ENCODE measurements at places on chromosomes 12 and 14.

DNA sequence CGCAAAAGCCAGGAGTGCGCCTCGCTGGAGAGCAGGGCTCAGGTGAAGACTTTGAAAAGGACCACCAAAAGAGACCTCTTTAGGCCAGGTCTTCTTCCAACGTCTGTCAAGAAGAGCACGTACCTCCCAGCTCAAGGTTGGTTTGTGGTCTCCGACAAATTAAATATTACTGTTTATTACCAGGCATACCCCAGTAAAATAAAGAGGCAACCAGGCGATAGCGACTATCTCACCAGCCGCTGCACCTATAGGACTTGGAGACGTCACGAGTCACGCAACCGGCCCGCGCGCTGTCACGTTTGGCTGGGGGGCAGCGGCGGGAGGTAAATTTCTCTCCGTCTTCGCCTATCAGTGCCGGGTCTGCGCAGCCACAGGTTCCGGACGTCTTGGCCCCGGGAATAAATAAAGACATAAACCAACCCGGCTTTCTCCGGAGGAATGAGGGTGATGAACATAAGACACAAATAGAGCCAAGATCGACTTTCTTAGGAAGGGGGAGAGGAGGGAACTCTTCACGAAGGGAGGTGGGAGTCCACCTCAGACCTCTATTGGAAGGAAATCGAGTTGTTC lies 2.0 kb upstream of the TBX5 start:
- DNase-seq = no peak

DNA sequence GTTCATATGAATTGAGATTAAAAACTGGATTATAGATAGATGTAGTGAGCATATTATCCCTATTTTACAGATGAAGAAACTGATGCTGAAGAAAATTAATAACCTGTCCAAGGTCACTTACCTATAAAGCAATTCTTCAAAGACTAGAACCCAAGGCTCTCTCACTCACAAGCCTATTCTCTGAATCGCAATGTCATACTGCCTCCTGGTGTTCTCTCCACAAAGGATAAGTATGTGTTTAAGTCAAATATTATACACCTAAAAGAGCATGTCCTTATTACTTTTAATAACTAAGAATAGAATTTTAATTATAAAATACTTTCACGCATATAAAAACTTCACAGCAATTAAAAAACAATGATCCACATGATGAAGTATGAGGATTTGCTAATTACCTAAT lies 721.3 kb upstream of the USP15 start:
- no peak for DNase-seq

DNA sequence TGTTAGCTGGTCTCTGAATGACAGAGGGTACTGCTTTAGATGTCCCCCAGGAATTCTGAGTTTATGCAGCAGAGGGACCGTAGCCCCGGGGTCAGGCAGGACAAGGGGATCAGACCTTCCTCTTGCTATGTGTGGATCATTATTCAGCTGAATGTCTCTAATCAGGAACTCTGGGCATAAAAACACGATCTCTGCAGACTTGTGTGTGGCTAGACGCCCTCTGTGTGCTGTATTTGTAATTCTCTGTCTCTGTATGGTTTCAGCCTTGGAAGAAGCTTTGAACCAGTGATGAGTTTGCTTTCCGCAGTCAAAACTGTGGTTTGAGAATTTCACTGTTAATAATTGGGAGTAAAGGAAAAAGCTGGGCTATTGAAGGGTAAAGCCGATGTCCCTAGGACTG lies 125.3 kb downstream of the ETV6 start:
- DNase-seq = no peak

DNA sequence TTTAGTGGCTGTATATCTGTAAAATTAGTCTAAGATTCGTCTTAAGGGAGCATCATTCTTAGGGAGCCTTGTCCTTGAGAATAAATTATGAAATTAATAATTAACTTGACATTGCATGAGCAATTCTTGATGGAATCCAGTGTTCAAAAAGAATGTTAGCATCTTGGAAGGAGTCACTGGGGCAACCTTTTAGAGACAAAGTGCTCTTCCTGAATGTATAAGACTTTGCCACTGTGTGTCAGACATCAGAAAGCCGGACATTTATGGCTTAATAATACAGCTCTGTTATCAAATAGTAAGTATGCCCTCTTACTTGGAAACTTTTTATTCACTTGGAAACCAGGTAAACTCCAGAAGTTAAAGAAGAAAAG lies 83.3 kb downstream of the CCER1 start:
- no peak for DNase-seq

DNA sequence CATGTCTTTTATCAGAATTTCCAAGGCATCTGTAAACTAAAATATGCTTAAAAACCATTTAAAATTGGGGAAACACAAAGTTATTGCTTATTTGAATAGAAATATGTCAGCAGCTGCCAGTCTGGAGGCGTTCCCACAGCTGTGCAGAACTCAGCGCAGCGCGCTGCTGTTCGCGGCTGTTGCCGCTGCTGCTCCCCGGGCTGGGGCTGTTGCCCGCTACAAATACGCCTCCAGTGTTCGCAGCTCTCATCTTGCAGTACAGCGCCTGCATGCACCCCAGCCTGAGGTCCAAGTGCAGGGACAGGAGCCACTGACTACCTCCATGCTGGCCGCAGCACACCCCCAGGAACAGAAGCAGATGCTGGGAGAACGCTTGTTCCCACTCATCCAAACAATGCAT lies 216.2 kb downstream of the SLC16A7 start:
- DNase-seq = no peak

DNA sequence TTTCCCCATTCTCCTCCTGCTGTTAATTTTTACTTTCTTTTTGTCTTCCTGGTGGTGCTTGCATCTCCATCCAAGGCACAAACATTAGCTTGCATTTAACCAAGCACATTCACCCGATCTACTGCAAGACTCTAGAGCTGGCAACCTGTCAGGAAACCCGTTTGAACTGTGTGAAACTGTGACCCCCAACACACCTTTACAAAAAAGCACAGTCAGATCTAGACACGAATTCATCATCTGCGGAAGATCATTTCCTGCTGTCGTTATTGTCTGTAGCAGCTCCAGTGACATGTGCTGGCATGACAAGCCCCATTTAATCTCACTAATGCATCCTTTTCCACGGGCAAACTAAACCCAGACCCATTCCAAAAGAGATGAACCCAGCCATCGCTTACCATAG lies 340.5 kb downstream of the VRK1 start:
- no peak for DNase-seq

- peak; percentile 81 for DNase-seq
These were observed 8.6 kb downstream of the IFI27L2 start for GRCh38 chr14:94120667-94121340.

DNA sequence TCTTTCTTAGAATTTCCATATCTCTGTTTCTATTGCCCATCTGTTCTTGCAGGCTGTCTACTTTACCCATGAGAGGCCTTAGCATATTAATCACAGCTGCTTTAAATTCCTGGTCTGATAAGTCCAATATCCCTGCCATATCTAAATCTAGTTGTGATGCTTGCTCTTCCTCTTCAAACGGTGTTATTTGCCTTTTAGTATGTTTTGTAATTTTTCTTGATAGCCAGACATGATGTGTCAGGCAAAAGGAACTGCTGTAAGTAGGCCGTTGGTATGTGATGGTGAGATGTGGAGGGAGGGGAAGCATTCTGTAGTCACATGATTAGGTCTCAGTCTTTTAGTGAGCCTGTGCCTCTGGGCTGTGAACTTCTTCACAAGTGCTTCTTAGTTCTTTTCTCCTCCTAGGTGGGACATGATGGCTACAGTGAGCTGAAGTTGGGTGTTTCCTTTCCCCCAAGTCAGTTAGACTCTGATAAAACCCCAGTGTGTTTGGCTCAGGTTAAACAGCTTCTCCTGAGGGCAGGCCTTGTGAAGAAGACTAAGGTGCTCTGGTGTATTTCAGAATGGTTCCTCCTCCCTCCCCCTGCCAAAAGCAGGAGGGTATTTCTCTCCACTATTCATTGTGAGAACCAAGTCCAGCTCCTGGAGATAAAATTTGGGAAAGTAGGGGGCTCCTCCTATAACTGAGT lies 195.9 kb upstream of the PARP11 start:
- no peak for DNase-seq

DNA sequence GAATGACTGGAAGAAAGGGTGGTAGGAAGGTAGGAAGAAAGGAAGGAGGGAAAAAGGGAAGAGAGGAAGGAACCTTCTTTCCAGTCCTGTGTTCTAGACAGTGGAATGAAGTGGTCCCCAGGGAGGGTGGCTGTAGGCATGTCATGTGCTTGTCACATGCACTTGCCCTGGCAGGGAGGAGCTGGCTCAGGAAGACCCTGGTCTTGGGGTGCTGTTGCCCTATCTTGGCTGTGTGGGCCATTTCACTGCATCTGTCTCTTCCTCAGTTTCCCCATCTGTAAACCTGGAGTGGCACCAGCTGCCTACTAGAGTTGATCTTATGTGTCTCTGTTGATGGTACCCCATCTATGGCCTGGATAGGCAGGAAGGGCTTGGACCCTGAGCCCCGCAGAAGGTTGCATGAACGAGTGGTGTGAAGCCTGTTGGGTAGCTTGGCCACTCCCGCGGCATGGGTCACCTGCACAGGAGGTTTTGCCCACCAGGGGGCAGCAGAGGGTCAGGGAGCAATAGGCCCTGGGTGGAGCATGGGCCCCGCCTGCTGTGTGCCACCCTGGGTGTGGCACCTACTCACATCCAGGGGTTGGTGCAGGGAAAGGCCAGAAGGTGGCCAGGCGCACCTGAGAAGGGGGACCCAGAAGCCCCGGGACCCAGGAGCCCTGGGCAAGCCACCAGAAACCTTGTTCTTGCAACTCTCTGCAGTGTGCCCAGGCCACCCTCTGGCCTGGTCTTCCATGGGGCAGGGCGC lies 25.1 kb downstream of the MEG3 start:
- DNase-seq = no peak

DNA sequence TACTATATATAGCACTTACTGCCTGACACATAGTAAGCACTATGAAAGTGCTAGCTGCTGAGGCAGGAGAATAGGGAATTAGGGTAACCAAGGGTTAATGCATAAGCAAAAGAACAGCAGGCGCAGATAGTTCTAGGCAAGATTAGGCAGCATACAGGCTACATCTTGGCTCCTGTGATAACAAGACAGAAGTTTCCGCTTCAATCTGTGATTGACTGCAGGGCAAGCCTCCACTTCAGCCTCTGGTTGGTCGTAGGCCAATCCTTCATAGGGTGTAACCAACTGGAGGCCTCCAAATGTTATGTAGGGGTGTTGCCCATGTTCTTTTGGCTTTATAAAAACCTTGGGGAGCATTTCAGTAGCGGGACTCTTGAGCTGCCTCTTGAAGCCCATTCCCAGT lies 46.9 kb downstream of the KLHL28 start:
- peak; percentile 38 for DNase-seq

DNA sequence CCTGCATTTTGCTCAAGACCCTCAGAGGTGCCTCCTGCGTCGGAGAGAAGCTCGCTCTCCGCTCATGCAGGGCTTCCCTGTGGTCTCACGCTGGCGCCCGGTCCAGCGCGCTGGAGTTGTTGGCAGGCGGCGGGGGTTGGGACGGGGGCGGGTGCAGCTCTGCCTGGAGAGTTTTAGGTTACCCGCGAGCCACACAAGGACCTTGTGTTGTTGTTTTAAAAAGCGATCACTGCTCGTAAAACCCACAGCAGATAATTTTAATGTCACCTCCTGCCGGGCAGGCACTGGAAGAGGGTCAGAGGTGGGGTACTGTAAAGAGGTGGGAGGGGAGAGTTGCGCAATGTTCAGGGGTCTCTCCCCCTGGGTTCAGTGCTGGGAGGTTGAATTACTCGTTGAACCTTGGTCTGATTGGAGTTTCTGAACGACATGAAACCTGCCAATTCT lies 850 bp downstream of the SMOC1 start:
- DNase-seq = no peak

DNA sequence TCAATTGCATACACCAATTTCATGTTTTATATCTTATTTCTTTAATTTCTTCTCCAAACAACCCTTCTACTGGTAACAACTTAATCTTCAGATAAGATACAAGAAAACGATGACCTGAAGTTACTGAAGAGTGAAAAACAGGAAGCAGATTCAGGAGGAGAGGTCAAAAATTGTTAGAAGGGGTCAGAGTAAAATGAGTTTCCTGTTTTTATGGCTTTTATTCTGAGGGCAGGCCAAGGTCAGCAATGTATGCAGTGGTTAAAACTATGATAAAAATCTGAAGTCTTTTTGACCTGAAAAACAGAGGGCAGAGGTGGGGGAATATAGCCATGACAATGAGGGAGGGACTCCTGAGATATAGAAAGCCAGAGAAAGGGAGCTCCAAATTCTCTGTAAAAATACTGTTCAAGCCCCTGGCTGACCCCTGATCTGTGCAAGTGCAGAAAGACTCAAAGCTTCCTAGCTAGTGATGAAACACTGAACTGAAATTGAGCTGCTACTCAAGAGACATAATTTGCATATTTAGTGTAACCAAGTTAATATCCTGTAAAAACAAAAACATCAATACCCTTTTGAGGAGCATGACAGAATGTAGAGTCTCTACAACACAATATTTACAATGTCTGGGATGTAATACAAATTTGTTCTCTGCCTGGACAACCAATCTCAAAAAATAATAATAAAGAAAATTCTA lies 514.3 kb upstream of the SEL1L start:
- DNase-seq = no peak

GRCh38 chr14:98976271-98976670 lies 295.7 kb downstream of the BCL11B start:
- no peak for DNase-seq

GRCh38 chr12:106195621-106196027 lies 52.2 kb downstream of the CKAP4 start:
- DNase-seq = peak; percentile 32

- DNase-seq = peak; percentile 63
These were observed 384.0 kb upstream of the FOXG1 start for GRCh38 chr14:28382444-28383190.

DNA sequence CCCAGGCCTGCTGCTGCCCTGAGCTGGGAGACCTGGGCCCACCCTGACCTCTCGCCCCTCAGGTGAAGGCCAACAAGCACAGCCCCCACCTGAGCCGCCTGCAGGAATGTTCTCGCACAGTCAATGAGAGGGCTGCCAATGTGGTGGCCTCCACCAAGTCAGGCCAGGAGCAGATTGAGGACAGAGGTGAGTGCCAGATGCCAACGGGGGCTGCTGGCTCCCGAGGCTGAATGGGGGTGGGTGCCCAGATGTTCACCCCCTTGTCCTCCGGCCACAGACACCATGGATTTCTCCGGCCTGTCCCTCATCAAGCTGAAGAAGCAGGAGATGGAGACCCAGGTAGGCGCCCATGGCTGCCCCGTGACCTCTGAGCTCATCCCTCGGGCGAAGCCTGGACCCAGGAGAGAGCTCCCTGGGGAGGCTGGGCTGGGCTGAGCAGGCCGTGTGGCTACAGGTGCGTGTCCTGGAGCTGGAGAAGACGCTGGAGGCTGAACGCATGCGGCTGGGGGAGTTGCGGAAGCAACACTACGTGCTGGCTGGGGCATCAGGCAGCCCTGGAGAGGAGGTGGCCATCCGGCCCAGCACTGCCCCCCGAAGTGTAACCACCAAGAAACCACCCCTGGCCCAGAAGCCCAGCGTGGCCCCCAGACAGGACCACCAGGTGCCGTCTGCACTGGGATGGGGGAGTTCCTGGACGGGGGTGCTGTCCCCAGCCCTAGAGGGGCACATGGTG lies 25.8 kb downstream of the HIP1R start:
- DNase-seq = no peak

GRCh38 chr12:121390856-121391255 lies 9.1 kb upstream of the RNF34 start:
- DNase-seq = peak; percentile 57
